ENCODE measurements at places on chromosomes 2 and 18.

- no peak for DNase-seq
Measured at GRCh38 chr18:48828194-48828545, 122.6 kb downstream of the SMAD7 start.

DNA sequence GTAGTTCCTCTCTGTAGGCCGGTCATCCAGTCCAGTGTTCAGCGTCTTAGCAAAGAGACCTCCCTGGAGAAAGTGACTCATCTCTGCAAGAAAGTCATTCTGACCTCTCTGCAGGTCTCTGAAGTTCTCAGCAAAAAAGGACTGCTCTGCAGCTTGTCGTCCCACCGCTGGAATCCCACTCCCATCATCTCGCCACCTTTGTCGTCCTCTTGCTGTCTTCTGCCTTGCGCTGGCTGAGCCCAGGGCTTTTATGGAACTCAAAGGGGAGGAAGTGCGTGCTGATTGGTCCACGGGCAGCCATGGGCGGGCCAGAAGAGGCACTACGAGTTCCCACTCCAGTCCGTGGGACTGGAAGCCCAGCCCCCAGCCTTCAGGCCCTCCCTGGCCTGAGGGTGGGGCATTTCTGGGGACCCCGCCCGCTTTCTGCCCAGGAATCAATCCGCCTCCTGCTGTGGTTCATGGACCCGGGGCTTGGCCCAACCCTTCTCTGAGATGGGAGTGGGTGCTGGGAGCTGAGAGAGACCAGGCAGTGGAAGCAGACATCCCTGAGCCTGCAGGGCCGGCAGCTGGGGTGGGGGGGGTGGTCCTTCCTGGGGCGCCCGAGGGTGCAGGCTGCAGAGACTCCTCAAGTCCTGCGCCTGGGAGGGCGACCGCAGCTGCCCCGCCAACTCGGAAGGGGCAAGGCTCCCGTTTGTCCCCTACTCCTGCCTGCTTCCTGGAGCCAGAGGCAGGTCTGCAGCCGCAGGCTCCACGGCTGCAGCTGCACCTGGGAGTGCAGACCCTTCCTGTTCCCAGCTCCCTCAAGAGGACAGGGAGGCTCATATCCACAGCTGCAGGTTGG, 660.7 kb upstream of the RAB6C start:
- no peak for DNase-seq

- DNase-seq: no peak
Measured at GRCh38 chr2:169775765-169776164, 22.9 kb upstream of the SSB start.

DNA sequence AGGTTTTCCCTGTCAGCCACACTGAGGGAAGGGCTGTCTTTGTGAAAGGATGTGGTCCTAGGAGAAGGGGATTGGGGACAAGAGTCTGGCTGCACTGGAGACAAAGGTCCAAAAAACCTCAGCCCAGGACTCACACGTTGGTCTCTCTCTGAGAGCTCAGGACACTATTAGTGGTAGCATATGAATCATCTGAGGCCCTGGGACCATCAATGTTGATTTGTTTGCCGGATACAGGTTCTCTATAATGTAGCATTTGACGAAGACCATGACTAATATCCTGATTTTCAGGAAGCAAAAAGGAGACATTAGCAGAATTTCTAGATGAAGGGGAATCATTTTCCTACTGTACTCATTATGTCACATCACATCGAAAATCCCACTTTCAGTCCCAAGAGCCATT, 22.2 kb upstream of the DNAH6 start:
- no peak for DNase-seq

DNA sequence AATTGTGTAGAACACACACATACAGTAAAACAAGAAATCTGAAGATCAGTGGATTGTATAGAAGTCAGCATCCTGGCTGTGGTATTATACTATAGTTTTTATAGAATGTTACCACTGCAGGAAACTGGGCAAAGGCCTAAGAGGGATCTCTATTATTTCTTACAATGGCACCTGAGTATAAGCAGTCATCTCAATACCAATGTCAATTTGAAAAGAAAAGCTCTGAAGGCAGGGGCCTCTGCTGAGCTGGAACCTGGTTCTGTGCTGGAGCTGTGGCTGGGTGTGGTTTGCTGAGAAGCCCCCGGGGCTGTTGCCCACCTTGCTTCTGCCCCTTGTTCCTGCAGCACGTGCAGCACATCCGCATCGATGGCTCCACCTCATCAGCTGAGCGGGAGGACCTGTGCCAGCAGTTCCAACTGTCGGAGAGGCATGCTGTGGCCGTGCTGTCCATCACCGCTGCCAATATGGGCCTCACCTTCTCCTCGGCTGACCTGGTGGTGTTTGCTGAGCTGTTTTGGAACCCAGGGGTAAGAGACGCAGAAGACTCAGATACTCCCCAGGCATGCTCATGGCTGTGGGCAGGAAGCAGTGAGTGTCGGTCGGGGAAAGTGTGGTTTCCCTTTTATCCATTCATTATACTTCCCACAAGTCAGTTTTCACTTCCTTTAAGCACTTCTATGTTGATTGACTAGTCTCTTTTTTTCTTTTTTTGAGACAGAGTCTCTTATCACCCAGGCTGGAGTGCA, 23.5 kb upstream of the RPL37A start:
- no peak for DNase-seq

DNA sequence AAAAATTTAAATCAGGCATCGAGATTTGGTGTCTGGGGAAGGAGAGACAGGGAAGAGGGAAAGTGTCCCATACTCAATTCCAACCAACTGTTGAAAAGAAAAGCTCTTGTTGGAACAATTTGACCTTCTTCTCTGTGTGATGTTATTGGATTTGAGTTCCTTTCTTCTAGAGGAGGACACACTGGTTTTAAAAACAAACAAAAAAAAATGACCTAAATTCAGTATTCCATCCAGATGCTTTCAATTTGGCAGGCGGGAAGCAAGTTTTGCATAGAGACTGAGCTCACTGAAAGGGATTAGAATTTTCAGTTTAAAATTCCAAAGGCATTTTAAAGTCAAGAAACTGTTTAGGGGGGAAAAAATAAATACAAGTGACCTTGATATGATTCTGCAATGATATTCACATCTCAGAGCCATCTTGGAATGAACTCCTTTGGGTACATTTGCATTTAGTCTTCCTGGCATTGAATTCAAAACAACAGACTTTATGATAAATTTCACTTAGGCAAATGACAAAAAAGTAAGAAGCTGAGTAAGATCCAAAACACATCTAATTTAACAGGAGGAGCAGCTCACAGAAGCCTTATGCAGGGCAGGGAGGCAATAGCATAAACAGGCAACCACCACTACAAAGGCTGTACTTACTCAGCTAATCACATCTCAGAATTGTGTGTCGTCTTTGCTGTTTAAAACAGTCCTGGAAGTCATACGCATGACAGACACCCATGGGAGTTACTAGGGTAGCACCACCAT, 126.8 kb downstream of the CDH20 start:
- DNase-seq: no peak

DNA sequence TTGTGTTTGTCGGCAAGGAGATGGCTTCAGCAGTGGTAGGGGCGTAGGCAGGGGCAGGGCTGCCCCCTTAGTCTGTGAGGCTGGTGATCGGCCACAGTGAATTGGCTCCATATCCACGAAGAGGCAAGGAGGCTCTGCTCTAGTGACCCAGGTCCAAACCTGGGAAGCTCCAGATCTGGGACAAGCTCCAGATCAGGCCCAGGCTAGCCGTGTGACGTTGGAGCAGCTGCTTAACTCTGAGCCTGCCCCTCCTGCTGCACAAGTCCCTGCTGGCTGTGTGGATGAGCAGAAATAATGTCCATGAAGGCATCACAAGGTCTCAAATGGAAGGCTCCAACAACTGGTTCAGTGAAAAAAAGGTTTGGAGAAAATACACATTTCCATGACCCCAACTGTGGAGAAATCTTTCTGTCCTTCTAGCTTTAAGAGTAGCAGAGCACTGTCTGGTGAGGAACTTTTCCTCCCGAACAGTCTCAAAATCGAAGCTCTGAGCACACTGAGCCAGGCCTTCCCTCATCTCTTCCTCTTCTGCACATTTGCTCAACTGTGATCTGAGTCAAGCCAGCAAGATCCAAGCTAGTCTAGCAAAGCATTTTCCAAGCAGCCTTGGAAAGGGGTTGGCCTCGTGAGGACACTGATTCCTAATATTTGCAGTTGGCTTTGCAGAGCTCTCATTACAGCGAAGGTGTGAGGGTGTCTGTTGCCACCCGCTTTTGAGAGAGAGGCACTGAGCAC, 67.0 kb upstream of the TCF7L1 start:
- DNase-seq: no peak

All from activated naive CD4-positive, alpha-beta T cell treated with Interleukin-2 at 50 U/mL for 16 hours (primary cell).